ENCODE measurements at places on chromosomes 1 and 21.

DNA sequence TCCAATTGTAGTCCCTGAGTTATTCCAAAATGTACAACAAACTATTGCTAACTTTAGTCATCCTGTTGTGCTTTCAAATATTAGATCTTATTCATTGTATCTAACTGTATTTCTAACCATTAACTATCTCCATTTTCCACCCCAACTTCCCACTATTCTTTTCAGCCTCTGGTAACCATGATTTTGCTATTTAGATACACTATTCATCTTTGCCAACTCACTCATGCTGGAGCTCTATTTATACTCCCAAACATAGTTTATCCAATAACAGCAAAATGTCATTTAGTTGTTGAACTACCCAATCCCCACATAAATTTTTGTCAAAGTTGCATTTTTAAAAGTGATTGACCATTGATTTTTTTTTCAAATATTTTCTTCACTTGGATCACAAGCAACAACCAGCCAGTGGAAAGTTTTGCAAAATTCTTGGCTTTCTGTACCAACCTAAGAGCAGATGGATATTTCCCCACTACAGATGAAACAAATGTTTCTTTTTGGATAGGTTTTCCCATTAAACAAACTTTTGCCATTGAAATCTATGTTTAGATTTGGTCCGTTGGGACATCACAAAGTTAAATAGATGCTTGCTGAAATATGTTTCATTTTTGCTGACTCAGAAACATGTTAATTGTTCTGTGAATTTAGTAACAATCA, 866.0 kb downstream of the LTN1 start:
- no peak for DNase-seq

- DNase-seq = no peak
Measured at GRCh38 chr1:62198781-62199125, 4.1 kb downstream of the L1TD1 start.

- DNase-seq = peak; percentile 82
Measured at GRCh38 chr1:93670141-93670540, 11.5 kb downstream of the BCAR3 start.

DNA sequence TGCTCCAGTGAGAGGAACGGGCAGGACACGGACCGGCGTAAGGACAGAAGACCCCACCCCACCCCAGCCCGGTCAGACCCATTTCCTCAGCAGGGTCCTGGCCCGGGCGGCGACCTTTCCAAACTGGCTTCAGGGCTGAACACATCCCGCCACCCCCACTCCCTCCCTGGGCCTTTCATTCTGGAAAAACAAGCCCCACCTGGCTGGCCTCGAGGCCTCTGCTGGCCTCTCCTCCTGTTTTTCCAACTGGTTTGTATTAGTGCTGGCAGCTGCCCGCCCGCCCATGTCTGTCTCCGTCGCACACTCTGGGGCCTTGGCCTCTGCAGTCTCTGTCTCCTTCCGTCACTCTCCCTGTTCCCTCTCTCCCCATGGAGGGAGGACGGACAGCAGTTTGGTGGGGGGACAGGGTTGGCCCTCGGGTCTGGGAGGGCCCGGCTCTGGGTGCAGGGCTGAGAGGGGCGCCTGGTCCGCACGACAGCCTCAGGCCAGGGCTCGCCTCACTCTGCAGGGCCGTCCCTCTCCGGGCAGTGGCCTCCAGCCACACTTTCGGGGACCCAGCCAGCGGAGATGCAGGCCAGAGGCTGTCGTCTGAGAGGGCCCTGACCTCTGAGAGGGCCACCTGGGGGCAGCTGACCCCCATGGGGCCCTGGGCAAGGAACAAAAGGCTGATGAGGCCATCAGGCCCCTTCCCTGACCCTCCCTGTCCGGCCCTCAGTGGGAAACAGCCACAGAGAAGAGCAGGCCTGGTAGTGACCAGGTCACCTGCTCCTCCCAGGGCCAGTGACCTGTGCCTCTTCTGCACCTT, 1.5 kb upstream of the MXRA8 start:
- DNase-seq = no peak

- no peak for DNase-seq
Measured at GRCh38 chr1:60612790-60613189, 469.6 kb upstream of the NFIA start.

- DNase-seq = no peak
Measured at GRCh38 chr1:81432059-81432458, 368.7 kb upstream of the ADGRL2 start.

DNA sequence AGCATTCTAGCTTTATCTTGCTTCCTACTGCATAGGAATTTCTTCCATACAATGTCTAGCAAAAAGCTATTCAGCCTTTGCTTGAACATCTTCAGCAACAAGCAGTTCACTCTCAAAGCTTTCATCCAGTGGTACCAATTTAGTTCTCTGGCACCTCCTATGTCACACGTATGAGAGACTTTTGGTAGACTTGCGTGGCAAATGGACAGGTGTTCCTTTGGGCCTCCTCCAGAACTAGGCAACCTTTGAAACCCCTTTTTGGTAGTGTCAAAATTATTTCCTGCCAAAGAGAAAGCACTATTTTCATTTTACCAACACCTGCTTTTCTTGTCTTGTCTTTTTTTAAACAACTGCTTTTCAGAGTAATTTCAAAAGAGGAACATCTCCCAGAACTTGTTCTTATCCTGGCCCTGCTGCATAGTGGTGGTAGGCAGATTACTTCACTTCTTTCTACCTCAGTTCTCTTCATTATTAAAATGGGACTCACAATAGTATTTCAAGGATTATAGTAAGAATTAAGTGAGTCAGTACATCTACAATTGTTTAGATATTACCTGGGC, 122.4 kb downstream of the MAST2 start:
- DNase-seq = no peak

- peak; percentile 57 for DNase-seq
Measured at GRCh38 chr1:150579110-150579944, at the start of gene MCL1. Gene MCL1, minus strand, starts transcription at chr1:150579610. Its CDS starts 80 bp downstream, at chr1:150579530.

DNA sequence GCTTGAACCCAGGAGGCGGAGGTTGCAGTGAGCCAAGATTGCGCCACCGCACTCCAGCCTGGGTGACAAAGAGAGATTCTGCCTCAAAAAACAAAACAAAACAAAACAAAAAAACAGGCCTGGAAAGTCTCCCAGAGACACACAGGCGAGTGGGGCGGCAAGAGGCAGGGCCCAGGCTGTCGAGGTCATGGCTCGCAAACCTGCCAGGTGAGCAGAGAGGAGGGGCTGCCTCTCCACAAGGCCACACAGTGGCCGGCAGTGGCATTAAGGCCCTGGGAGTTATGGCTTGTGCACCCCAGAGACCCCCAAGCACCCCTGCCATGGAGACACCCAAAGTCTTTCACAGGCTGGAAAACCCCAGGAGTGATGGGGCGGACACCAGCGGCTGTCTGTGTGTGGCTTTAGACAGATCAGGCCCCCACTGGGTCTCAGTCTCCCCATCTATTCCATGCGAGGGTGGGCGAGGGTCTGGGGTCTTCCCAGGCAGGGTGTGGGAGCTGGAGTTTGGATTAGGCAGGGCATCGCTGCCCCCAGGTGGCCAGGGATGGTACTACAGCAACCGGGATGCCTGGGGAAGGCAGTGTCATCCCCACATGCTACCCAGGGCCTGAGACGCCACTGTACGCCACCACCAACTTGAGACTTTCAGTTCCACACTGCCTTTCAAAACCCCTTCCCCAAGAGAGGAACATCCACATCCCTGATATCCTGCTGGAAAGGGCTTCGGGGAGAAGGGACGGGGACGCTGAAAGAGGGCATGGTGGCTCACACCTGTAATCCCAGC, 7.3 kb upstream of the CTRC start:
- DNase-seq = no peak

GRCh38 chr1:42844592-42845140, 1.7 kb upstream of the ZNF691 start:
- DNase-seq = no peak

GRCh38 chr1:228664399-228664914, 70.8 kb upstream of the RHOU start:
- DNase-seq = peak; percentile 84

- DNase-seq = no peak
Measured at GRCh38 chr21:37045149-37045548, 27.7 kb downstream of the PIGP start.

- no peak for DNase-seq
Measured at GRCh38 chr1:157085421-157085820, 14.2 kb downstream of the ETV3L start.

DNA sequence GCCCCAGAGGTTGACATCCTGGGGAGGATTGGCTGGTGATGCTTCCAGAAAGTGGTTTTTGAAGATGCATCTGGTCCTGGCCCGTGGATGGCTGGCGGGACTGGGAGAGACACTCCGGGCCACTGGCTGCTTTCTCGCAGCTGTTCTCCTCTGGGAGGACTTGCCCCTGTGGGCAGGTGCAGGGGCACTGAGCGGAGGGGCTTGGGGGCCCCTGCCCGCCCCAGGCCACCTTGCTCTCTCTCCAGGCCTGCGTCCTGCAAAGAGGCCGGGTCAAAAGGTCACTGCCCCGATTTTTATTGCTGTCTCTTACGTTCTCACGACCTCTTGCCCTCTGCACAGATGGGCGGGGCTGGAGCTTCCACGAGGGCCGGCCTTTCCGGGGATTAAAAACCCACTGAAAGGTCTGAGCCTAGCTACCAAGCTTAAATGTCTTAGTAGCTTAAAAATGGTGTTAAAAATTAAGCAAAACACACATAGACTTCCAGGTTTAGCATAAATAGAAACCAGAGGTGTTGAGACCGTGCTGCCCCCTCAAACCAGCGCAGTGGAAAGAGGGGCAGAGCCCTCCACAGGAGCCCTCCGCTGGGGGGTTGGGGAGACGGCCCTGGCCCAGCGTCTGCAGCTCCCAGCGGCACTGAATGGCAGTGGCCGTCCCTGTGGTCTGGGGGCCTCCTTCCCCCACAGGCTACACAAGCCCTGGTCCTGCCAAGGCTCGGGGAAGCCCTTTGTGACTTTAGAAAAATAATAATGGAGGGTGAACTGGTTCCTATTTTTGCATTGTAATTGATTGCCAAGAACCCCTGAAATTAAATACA, 43.9 kb downstream of the SKI start:
- no peak for DNase-seq

DNA sequence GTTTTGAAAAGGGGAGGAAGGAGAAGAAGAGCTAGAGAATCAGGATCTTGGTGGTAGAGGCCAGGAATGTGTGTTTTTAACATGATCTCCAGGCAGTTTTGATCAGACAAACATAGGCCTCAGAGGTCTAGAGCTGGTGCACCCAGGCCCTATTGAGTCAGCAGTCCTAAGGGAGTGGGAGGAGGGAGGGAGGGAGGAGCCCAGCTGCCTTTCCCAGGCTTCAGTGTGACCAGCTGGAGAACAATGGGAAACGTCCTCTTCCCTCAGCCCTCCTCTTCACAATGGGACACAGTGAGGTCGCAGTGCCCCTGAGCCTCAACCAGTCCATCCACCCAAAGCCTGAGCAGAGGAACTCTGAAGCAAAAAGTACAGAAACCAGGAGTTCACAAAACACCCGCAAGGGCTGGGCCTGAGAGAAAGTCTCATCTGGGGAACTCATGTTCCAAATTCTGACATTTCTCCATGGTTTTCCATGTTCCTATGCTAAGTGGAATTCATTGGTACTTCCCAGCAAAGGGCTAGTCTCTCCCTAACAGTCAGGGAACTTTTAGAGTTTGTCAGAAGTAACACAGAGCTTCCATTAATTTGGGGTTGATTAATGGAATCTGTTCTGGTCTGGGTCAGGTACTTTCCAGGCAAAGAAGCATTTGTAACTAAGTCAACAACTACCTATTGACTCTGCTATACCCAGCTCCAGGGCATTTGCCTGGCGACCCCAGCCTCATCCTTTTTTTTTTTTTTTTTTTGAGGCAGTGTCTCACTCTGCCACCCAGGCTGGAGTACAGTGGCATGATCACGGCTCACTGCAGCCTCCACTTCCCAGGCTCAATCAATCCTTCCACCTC, 37.5 kb downstream of the ELAPOR1 start:
- DNase-seq = no peak

DNA sequence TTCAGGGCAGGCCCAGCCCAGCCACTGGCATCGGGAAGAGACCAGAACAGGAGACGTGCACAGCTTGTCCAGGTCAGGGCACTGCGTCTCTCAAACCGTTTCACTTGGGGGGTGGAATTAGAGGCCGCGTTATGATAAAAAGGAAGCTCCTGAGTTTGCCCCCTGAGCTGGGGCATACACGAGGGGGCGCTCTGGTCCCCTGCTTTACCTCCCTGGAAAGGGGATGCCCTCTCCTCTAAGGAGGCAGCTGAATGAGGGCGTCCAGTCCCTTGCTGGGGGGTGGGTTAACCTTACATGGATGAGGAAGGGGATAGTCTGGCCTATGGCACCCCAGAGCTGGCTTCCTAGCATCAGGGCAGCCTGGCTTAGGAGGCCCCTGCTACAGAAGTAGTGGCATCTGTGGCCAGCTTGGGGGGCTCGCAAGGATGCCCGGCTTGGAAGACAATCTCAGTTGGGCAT, 2.3 kb downstream of the MYOG start:
- no peak for DNase-seq

DNA sequence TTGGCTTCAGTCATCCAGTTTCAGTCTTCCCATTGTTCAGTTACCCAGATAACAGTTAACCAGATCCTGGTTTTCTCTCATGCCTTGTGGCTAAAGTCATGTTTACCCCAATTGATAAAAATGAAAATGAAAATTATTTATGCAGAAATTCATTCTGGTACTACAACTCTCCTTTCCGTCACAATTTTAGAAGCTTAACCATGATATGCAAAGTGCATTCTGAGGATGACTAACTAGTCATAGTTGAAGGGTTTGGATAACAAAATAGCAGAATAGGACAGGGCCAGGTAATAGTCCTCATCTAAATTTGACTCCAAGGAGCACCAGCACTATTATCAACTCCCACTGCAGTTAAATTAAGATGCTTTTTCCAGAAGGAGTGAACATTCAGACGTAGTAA, 94.7 kb downstream of the NTMT2 start:
- DNase-seq = no peak

GRCh38 chr1:202553560-202554038, 156.7 kb downstream of the SYT2 start:
- no peak for DNase-seq

- no peak for DNase-seq
Measured at GRCh38 chr1:55639051-55639450, 423.9 kb upstream of the USP24 start.

DNA sequence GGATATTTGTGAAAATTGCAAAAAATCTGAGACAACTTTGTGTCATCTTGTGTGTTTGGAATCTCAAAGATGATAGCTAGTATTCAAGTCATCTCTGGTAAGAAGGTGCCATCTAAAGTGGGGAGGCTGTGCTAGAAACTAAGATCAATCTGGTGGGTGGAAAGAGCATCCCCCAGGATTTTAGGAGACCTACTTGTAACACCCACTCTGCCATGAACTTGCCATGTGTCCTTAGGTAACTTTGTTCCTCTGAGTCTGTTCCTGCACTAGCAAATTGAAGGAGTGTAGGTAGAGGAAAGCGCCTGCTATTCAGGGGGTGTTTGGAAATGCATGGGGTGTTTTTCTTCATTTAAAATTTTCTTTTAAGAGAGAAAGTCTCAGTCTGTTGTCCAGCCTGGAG, 24.4 kb downstream of the LGR6 start:
- DNase-seq = no peak

GRCh38 chr1:232344791-232345399, 285.0 kb downstream of the SIPA1L2 start:
- DNase-seq = no peak

- DNase-seq = no peak
Measured at GRCh38 chr1:205542367-205542766, 37.9 kb downstream of the CDK18 start.

GRCh38 chr21:41142051-41142795, 25.7 kb upstream of the BACE2 start:
- no peak for DNase-seq
